LHCN-M2 (cell line): ENCODE measurements at places on chromosomes 2 and 18. TPM values are rescaled to one million over a fixed set of nuclear protein-coding genes. Genes with fewer than 3 reads are reported as not detected.

Gene CYRIA
- total RNA-seq = 3.5 and 4.5 TPM in 2 replicates

Gene MCM6
- total RNA-seq = 29.8 and 34.6 TPM in 2 replicates

Gene NCKAP1
- total RNA-seq = 146 and 168 TPM in 2 replicates

Gene TPO
- total RNA-seq = not detected in 2 replicates

- no peak for DNase-seq
Measured at GRCh38 chr18:13225261-13225660, 6.7 kb downstream of the LDLRAD4 start.

- no peak for DNase-seq
Measured at GRCh38 chr2:173858291-173858731, 106.9 kb downstream of the SP3 start.

DNA sequence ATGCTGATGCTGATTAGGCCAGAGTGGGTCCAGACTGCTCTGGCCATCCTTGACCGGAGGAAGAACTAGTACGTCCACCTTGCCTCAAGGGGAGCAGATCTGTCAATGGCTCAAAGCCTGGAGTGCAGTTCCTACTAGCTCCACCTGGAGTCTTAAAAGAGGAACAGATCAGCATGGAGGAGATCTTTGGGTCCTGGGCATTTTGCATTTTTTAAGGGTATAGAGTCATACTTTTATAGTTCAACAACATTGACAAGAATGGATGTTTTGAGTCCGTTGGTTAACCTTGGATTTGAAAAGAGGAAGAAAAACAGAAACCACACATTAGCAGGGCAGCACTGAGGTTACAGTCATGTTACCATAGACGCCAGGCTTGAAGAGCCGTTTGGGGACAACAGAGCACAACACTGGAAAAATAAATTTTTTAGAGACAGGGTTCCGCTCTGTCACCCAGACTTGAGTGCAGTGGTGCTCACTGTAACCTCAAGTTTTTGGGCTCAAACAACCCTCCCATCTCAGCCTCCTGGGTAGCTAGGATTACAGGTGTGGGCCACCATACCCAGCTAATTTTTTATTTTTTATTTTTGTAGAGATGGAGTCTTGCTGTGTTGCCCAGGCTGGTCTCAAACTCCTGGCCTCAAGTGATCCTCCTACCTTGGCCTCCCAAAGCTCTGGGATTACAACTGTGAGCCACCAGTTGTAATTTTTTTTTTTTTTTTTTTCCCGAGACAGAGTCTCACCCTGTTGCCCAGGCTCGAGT, 78.5 kb downstream of the PRKCE start:
- no peak for DNase-seq

DNA sequence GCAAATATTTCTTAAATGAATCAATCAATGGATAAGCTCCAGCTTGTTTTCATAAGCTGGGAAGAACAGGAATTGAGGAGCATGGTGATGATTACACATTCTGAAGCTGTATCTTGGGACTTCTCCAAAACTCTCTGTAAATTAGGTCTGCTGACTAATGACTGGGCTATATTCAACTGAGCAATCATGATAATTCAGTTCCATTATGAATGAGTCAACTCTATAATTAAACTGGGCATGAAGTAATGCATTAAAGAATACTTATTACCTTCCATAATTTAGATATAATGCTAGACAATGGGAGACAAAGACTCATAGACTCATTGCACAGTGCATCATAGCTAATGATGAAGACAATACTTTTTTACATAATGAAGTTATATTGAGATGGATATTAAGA, 207.4 kb downstream of the CBLN2 start:
- no peak for DNase-seq

DNA sequence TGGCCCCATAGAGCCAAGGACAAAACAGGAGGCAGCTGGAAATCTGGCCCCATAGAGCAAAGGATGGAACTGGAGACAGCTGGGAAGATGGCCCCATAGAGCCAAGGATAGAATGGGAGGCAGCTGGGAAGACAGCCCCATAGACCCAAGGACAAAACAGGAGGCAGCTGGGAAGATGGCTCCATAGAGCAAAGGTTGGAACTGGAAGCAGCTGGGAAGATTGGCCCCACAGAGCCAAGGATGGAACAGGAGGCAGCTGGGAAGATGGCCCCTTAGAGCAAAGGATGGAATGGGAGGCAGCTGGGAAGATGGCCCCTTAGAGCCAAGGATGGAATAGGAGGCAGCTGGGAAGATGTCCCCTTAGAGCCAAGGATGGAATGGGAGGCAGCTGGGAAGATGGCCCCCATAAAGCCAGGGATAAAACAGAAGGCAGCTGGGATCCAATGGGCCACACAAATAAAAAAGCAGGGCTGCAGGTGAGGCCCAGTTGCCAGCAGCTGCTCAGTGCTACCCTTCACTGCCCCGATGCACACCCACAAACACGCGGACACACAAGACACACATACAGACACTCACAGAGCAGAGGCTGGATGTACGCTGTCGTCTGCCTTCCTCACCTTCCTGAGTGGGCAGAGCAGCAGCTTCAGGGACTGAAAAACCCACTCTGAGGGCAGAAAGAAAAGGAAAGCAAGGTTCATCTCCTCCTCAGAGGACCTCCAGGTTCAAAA, 505.4 kb upstream of the MYT1L start:
- DNase-seq = no peak

- DNase-seq = peak; percentile 43
Measured at GRCh38 chr2:31170071-31170698, 31.9 kb upstream of the GALNT14 start.

- DNase-seq = peak; percentile 73
Measured at GRCh38 chr18:23498877-23499276, 4.4 kb upstream of the RMC1 start.

DNA sequence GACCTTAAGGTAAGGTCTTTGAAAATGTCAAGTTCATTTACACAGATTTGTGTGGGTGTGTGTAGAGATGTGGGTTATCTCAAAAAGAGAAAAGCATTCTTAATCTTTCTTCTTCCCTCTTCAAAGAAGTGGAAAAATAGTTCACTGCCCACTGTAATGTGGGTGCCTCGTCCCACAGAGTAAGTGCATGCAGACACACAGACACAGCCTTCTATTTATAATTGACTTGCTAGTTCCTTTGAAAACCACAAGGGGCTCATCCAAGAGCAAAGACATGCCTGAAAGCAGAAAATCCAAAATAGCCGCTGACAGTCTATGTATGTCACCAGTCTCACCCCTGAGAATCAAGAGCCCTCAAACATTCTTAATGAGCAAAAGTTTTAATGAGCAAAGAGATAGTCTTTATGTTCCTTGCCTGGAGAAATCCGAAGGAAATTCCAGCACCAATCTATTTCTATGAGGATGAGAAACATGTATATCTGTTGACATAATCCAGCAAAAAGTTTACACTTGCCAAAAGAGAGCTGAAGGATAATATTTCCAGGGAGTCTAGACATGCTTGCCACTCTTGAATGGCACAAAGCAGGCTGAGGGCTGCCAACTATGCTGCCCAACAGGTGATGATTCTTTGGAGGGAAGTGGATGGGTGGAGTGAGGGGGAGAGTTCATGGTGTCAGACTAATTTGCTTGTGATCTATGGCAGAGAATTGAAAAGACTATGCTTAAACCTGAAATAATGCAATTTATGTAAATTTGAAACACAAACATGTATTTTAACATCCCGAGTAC, 93.9 kb downstream of the ACVR1 start:
- DNase-seq = no peak
